ENCODE measurements at places on chromosomes 2 and 18.

DNA sequence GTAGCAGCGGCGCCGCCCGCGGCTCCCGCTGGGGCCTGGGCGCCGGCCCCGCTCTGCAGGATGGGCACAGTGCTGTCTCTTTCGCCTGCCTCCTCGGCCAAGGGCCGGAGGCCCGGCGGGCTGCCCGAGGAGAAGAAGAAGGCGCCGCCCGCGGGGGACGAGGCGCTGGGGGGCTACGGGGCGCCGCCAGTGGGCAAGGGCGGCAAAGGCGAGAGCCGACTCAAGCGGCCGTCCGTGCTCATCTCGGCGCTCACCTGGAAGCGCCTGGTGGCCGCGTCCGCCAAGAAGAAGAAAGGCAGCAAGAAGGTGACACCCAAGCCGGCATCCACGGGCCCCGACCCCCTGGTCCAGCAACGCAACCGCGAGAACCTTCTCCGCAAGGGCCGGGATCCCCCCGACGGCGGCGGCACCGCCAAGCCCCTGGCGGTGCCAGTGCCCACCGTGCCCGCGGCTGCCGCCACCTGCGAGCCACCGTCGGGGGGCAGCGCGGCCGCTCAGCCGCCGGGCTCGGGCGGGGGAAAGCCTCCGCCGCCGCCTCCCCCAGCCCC lies 369 bp downstream of the CDK5R2 start:
- DNase-seq = no peak
- no peaks in the 10 kb centered on the region for H3K36me3 ChIP-seq
- no peak overlapping the region for H3K27ac ChIP-seq
- H3K4me3 ChIP-seq = peak overlapping the region; percentile 39

DNA sequence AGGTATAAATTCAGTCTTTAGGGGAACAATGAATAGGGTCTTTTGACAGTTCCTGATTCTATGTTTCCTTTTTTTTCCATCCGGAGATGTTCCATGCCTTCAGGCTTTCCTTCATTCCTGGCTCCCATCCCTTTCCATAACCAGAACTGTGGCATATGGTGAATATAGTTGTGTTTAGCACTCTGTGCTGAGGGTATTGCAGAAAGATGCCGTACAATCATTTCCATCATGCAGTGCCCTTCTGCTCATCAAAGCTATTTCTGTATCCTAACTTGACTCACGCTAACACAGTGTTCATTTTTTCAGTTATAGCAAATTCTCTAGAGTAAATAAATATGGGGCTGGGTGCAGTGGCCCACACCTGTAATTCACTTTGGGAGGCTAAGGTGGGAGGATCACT lies 131.9 kb upstream of the EML6 start:
- no peak for DNase-seq
- no peaks in the 10 kb centered on the region for H3K36me3 ChIP-seq
- no peaks in the 10 kb centered on the region for H3K27me3 ChIP-seq
- no peak overlapping the region for H3K27ac ChIP-seq
- H3K4me1 ChIP-seq = peaks cover 26% of the 10 kb centered on the region
- no peak overlapping the region for H3K4me3 ChIP-seq

DNA sequence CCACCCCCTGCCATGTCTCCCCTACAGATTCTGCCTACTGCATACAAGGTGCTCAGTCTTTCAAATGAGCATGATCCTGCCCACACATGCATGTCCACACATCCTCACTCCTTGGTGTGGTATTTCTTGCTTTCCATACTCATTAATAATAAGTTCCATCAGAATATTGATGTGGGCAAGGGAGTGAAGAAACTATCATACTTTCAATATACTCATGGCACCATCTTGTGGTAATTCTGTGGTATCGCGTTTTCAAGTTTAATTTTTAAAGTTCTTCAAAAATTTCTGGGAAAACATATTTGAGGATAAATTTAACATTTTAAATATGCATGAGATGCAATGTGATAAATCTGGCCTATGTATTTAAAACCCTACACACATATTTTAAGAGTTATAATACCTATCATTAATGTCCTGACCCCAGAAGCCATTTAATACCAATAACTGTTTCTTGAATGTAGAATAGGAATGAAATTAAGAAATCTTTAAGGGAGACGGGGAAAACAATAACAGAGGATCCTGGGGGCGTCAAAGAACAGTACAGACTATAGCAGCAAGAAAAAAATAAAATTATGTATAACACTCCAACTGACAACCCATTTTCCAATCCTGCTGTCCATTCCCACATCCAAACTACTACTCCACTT lies 110.1 kb downstream of the ZNF385B start:
- H3K4me1 ChIP-seq = no peaks in the 10 kb centered on the region
- no peak for DNase-seq
- no peak overlapping the region for H3K4me3 ChIP-seq
- no peaks in the 10 kb centered on the region for H3K27me3 ChIP-seq
- H3K36me3 ChIP-seq = no peaks in the 10 kb centered on the region

GRCh38 chr18:58348951-58349350 lies 279.9 kb downstream of the ALPK2 start:
- DNase-seq = no peak
- H3K27ac ChIP-seq = no peak overlapping the region
- no peak overlapping the region for H3K4me3 ChIP-seq
- no peaks in the 10 kb centered on the region for H3K4me1 ChIP-seq

GRCh38 chr2:71695235-71696120 lies 242.1 kb downstream of the DYSF start:
- H3K27me3 ChIP-seq = no peaks in the 10 kb centered on the region
- H3K4me1 ChIP-seq = peaks cover 20% of the 10 kb centered on the region
- no peaks in the 10 kb centered on the region for H3K36me3 ChIP-seq
- H3K27ac ChIP-seq = no peak overlapping the region

GRCh38 chr2:190382851-190383250 lies 25.3 kb upstream of the MFSD6 start:
- H3K4me1 ChIP-seq = no peaks in the 10 kb centered on the region
- no peak overlapping the region for H3K4me3 ChIP-seq
- H3K27me3 ChIP-seq = no peaks in the 10 kb centered on the region
- H3K27ac ChIP-seq = no peak overlapping the region
- no peak for DNase-seq
- no peaks in the 10 kb centered on the region for H3K36me3 ChIP-seq

DNA sequence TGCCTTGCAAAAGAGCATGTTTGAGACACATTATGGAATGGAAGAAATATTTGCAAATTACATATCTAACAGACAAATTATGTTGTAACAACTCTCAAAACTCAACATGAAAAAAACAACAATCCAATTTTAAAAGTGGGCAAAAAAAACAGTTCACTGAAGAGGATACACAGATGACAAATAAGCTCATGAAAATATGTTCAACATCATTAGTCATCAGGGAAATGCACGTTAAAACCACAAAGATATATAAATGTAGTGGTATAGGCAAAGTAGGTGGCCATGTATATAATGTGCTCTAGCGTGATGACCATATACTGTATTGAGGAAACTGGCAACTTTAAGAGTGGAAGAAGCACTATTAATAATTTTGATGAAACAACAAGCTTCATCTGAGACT lies 220.1 kb downstream of the IRS1 start:
- H3K27me3 ChIP-seq = no peaks in the 10 kb centered on the region
- DNase-seq = no peak
- H3K4me1 ChIP-seq = no peaks in the 10 kb centered on the region
- no peak overlapping the region for H3K4me3 ChIP-seq
- H3K27ac ChIP-seq = no peak overlapping the region
- no peaks in the 10 kb centered on the region for H3K36me3 ChIP-seq
